ENCODE measurements at places on chromosomes 3 and 15. TPM values are rescaled to one million over a fixed set of nuclear protein-coding genes. Genes with fewer than 3 reads are reported as not detected.

The CHRM5 gene
- not detected for polyA plus RNA-seq

The HTR3C gene
- not detected for polyA plus RNA-seq

The MEX3B gene
- polyA plus RNA-seq = 14.6 TPM

DNA sequence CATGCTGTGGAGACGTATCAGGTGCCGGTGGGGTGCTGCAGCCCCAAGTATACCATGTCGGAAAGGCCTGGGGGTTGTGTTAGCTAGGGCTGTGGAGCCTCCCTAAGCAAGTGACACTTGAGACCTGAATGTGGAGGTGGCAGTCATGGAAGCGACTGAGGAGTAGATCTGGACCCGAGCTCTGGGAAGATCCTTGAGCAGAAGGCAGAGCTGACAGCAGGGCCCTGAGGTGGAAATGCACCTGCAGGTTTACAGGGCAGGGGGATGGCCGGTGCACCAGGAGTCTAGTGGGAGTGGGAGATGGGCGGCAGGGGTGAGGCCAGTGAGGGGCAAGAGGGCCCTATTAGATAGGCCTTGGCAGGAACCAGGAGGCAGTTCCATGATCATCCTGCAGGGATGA lies 91.8 kb upstream of the PLXNA1 start:
- DNase-seq = no peak

DNA sequence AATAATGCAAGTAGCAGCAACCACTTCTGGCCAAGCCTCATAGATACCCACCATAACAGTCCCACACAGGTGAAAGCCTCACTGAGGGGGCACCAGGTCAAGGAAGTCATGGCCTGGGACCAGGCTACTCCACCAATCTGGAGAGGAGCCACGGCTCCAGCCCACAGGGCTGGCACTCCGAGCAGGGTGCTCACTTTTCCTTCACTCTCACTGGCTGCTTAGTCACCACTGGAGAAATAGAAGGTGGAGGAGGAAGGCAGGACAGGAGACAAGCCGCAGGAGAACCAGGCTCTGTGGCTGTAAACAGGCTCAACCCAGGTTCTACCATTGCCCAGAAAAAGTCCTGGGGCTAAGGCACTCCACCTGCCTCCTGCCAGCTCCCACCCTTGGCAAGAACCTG lies 1.2 kb downstream of the USP19 start:
- no peak for DNase-seq

DNA sequence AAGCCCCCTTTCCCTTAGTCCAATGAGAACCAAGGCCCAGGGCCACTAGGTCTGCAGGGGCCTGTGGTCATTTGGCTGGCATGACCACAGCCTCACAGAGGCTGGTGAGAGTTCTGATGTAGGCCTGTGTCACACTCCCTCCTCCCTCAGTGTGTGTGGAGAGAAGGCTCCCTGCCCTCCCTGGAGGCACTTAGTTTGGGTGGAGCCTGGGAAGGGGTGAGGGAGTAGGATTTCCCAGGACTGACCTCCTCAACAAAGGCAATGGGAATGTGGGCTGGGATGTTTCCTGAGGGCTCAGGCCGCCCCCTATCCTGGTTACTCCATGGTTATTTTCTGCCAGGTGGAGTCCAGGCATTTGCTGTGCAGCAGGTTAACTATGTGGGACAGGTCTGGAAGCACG lies 7.6 kb downstream of the TEX264 start:
- DNase-seq = no peak

DNA sequence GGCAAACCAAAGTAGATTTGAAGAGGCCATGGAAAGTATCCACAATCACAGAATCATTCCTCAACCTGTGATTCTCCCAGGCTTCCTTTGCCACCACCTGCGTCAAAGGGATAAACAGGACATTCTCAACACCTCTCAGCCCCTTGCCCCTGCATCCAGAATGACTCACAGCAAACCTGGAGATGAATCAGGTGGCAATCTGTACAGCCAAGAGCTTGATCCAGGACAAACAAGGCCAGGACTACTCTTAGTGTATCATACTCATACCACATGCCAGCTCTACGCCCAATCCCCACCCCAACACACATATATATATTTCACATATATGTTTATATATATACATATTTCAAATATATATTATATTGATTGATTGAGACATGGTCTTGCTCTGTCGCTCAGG lies 23.6 kb upstream of the C3orf62 start:
- no peak for DNase-seq

DNA sequence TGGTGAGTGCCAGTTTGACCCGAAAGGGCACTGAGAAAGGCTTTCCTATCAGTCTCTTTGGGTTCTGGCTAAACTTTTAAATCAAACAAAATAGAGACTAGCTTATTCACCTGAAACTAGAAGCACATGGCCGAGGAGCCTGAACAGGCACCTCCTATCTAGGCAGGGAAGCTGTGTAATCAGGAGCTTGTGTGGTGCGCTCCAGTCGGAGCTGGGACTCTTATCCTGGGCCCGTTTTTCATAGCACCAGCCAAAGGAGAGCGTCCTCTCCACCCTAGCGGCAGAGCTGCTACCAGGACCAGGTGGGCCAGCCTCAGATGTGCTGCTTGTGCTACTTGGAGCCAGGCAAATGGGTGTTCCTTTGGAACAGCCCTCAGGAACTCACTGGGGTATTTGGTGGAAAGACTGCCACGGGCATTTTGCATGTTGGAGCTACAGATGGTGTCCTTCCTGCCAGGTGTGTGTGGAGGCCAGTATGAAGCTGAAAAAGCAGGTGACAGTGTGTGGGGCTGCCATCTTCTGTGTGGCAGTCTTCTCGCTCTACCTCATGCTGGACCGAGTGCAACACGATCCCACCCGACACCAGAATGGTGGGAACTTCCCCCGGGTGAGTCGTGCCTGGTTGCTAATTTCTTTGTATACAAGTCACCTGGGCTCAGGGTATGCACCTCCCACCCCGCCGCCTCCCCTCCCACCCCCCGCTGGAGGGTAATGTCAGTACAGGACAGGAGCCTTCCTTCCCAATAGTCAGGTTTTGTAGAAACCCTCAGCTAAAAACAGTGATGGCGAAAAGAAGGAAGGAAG lies 833 bp downstream of the MAN2A2 start:
- DNase-seq = no peak

All from forelimb muscle (tissue), 1 donor.